IMR-90 (cell line): ENCODE measurements at places on chromosomes 12 and 14. TPM values are rescaled to one million over a fixed set of nuclear protein-coding genes. Genes with fewer than 3 reads are reported as not detected.

GRCh38 chr12:48925304-48926011 is at the start of gene FKBP11:
TSS of gene FKBP11 (minus strand) at chr12:48925492. CDS start at chr12:48925428, 64 bp downstream.
- DNase-seq = peak; percentile 26
- peak within 1 kb of the TSS; percentile 90 for H3K4me3 ChIP-seq
- H3K27ac ChIP-seq = peak within 1 kb of the TSS; percentile 56
- peaks cover 16% of the 10 kb centered on the region for H3K36me3 ChIP-seq
- no peaks in the 10 kb centered on the region for H3K27me3 ChIP-seq

DNA sequence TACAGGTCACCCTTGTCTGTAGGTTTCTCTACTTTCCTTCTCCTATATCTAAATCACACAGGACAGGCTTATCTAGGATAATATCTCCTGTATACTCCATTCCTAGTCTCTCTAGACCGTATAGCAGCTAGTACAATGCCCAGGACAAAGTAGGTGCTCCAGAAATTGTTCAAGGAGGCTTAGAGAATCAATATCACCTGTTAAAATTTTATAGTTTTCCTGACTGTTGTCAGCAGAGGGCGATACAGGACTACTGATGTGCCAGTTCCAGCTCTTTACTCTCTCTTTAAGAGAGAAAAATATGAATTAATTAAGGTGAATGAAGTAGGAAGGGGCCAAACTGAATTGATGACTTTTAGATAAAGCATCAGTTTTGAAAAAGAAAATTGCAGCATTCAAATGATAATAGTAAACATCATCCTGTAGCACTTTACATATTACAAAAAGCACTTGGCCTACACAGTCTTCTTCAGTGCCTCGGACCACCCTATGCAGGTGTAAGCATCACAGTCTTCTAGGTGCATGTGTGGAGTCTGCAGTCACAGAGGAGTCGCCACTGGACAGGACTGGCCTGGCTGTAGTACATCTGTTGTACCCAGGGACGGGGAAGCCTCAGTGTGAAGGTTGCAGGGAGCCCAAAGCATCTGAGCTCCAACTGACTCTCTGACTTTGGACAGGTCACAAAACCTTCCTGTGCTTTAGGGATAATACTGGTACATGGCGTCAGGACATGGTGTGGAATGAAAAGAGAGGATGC is 61.9 kb upstream of the MAX start:
- no peak overlapping the region for H3K4me3 ChIP-seq
- no peaks in the 10 kb centered on the region for H3K36me3 ChIP-seq
- DNase-seq = peak; percentile 61
- H3K27ac ChIP-seq = no peak overlapping the region
- no peaks in the 10 kb centered on the region for H3K27me3 ChIP-seq

The FGD4 gene
- polyA plus RNA-seq = 2.1 TPM in 2 replicates

DNA sequence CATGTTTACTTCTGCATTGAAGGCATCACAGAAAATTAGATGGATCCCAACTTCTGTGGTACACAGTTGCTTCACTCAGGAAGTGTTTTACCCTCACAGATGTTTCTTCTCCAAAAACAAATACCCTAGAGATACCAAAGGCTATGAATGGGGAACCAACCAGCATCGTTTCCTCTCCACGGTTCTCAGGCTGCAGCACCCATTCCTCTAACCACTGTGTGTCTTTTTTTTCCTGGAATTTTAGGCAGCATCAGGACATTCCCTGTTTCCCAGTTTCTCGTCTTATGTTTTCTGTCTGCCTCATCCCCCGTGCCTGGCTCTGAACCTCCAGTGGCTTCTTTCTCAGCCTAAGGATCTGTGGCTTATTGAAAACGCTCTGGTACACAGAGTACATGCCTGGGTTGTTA is 72.0 kb upstream of the TBX5 start:
- H3K4me3 ChIP-seq = no peak overlapping the region
- peaks cover 27% of the 10 kb centered on the region for H3K27me3 ChIP-seq
- H3K36me3 ChIP-seq = no peaks in the 10 kb centered on the region
- no peaks in the 10 kb centered on the region; the same call in 1 of the 2 replicates for H3K4me1 ChIP-seq
- DNase-seq = no peak

- DNase-seq = no peak
- peaks cover 24% of the 10 kb centered on the region for H3K27me3 ChIP-seq
- H3K36me3 ChIP-seq = no peaks in the 10 kb centered on the region
- no peaks in the 10 kb centered on the region for H3K4me1 ChIP-seq
Observed at GRCh38 chr12:117080661-117081144, 18.5 kb downstream of the TESC start.

GRCh38 chr12:59193476-59194050 is 273.3 kb upstream of the LRIG3 start:
- H3K4me3 ChIP-seq = no peak overlapping the region
- no peak for DNase-seq
- no peaks in the 10 kb centered on the region; the same call in 1 of the 2 replicates for H3K27me3 ChIP-seq
- no peaks in the 10 kb centered on the region for H3K36me3 ChIP-seq

The LTB4R gene
- polyA plus RNA-seq = 2.3 TPM in 2 replicates

The PGF gene
- 0.39 and 0.42 TPM in 2 replicates for polyA plus RNA-seq

DNA sequence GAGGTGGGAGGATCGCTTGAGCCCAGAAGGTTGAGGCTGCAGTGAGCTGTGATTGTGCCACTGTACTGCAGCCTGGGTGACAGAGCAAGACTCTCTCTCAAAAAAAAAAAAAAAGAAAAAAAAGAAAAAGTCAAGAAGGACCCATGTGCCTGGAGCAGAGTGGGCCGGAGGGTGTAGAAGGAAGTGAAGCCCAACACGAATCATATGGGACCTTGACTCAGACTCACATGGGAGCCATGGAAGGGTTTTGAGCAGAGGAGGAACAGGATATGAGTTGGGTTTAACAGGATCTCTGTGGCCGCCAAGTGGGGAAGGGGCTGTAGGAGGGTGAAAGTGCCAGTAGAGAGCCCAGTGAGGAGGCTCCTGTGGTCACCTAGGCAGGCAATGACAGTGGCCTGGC is 165.4 kb downstream of the PHETA1 start:
- no peak overlapping the region for H3K27ac ChIP-seq
- no peaks in the 10 kb centered on the region for H3K4me1 ChIP-seq
- no peaks in the 10 kb centered on the region; the same call in 1 of the 2 replicates for H3K27me3 ChIP-seq
- DNase-seq = no peak
